ENCODE measurements at places on chromosomes 11 and 22.

DNA sequence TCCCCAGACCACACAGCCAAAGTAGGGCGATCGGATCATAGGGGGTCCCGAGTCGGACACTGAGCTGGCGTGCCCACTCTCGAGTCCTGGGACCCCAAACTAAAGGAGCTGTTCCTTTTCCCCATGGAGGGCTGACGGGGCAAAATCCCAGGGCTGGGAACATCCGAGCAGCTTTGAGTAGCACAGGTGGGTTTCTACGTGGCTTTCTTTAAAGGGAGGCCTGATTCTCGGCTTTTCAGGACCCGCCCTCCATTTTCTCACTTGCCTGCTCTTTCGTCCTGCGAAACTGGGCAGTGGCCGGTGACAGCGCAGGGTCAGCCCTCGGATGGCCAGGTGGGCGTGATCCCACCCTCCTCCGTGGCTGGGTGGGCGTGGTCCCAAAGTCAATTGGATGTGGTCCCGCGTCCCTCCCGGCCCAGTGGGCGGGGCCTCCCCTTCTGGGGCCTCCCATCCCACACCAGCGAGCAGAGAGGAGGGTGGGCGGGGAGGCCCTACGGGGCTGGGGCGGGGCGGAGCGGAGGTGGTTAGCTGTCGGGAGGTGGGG is 17.5 kb upstream of the TXNRD2 start:
- DNase-seq: no peak

DNA sequence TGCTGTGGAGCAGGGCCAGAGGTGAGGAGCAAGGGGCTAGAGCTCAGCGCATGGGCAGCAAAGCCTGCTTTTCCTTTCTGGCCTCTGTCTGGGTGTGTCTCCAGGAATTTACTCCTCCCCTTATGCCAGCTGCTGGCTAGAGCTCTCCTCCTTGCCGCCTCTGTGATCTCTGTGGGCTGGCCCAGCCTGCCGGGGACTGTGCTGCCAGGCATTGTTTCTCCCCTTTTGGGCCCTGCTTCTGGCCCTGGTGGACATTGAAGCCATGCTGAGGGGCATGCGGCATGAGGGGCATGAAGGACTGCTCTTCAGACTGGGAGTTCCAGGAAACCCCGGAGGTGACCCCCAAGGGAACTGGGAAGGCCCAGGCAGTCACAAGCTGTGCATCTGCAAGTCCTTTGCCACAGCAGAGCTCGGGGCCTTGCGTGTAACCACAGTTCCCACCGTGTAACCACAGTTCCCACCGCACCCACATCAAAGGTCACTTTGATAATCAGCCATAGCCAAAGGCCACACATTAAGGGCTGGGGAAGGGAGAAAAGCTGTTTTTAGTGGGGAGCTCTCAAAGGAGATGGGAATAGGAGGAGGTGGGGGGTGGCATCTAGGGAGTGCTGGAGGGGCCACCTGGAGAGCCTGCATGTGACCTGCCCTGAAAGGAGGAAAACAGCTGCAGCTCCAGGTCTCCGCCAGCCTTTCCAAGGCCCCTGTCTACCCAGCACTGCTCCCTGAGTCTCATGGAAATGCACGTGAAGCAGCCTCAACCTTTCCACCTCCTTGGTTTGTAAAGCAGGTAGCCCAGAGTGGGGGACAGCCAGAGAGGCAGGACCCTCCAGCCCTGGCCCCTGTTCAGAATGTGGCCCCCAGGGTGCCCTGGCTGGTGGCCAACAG is 62.3 kb downstream of the PPFIBP2 start:
- DNase-seq: no peak

DNA sequence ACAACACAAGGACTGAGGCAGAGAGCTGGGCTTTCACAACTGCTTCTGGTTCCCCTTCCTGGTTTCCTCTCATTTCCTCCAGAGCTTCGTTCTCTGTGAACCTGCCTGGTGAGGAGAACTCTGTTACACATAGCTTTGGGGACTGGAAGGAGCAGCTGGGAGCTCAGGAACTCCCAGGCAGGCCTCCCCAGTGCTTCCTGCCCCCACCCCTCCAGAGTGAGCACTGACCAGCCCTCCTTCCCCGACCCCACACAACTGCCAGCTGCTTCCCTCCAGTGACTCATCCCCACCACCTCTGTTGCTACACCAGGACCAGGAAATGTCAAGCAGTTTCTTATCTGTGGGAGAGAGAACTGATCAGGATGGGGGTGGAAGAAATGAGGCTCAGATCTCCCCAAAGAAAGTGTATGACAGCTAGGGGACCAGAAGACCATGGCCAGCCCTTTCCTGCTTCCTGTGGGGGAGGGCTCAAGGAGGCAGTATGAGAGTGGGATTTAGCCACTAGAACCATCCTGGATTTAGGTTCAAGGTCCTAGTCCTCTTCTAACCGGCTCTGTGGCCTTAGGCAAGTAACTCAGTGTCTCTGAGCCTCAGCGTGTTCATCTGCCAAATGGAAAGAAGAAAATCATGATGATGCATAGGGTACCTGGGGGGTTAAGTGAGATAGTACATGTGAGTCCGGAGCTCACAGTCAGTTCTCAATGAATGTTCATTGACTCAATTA is 4.5 kb upstream of the TP53I11 start:
- no peak for DNase-seq

DNA sequence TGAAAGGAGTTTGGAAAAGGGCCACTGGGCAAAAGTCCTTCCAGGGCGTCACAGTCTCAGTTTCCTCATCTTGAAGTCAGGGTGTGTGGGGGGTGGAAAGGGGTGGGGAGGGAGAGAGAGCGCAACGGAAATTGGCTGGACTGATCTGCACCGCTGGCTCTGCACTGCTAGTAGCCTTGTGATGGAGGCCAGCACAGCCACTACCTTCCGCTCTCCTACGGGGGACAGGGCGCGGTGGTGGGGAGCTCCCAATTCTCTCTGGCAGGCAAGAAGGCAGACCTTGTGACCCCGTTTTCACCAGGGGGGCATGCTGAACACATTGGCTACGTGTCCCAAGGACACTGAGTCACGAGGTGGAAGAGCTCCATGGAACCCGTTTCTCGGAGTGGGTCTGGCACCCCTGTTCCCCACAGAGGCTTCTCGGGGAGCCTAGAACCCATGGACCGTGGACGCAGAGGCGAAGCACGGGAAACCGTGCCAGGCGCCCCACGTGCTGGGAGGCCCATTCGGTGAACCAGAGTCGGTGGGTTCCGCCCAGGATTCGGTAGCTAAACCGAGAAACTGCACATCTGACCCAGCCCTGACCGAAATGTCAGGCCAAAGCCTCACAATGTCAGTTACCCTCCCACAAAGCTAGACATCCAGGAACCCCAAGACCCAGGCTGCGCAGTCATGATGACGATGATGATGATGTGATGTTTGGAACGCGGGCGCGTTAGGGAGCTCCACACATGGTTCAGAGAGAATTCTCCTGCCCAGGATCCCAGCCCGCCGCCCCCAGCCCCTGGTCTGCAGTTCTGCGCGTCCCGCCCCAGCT is 28.3 kb upstream of the WNT11 start:
- peak; percentile 43 for DNase-seq

GRCh38 chr22:33883561-33883960 is 36.7 kb downstream of the LARGE1 start:
- no peak for DNase-seq

GRCh38 chr11:59218893-59219292 is 6.2 kb upstream of the MPEG1 start:
- no peak for DNase-seq

- DNase-seq: no peak
Observed at GRCh38 chr11:12512132-12512531, 134.8 kb downstream of the PARVA start.

- no peak for DNase-seq
Observed at GRCh38 chr11:112829971-112830654, 131.1 kb upstream of the NCAM1 start.

GRCh38 chr11:60183591-60184205 is 815 bp upstream of the MS4A6A start:
- no peak for DNase-seq

DNA sequence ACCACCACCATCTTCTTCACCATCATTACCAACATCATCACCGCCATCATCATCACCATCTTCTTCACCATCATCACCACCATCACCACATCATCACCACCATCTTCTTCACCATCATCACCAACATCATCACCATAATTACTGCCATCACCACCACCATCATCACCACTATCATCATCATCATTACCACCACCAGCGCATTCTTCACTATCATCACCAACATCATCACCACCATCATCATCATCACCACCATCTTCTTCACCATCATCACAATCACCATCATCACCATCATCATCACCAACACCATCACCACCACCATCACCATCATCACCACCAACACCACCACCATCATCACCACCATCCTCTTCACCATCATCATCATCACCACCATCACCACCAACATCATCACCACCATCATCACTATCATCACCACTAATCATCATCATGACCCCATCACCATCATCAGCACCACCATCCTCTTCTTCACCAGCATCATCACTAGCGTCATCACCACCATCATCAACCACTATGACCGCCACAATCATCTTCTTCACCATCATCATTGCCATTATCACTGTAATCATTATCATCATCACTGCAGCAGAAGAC is 303.8 kb downstream of the CTTN start:
- DNase-seq: no peak

DNA sequence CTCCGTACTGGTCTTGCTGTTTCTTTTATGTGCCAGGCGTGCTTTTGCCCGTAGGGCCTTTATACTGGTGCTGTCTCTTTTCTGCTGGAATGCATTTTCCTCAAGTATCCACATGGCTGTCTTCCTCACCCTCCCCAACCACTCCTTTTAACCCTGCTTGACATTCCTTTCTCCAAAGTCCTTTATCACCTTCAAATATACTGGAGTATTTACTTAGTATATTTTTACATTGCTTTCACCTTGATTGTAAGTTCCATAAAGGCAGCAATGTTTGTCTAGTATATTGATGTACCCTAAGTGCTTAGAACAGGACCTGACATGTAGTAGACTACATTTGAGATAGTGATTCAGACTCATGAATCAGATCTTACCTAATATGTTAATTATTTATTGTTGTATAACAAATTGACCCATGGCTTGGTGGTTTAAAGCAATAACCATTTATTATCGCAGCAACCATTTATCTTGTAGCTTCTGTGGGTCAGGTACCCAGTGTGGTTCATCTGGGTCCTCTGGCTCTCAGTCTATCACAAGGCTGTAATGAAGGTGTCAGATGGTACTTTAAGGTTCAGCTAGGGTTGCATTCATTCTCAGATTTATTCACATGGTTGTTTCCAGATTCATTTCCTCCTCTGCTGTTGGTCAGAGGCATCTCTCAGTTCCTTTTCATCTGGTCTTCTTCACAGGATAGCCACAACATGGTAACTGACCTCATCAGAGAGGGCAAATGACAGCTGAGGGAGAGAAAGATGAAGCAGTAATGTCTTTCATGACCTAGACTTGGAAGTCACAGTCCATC is 34.2 kb downstream of the DDX10 start:
- no peak for DNase-seq

- no peak for DNase-seq
Observed at GRCh38 chr11:101816613-101817012, 98.2 kb upstream of the CEP126 start.

GRCh38 chr11:93219440-93219839 is 21.6 kb upstream of the SLC36A4 start:
- DNase-seq: no peak

GRCh38 chr11:95796501-95796900 is 6.2 kb downstream of the CEP57 start:
- no peak for DNase-seq

GRCh38 chr11:77468527-77468926 is 5.4 kb downstream of the PAK1 start:
- no peak for DNase-seq

DNA sequence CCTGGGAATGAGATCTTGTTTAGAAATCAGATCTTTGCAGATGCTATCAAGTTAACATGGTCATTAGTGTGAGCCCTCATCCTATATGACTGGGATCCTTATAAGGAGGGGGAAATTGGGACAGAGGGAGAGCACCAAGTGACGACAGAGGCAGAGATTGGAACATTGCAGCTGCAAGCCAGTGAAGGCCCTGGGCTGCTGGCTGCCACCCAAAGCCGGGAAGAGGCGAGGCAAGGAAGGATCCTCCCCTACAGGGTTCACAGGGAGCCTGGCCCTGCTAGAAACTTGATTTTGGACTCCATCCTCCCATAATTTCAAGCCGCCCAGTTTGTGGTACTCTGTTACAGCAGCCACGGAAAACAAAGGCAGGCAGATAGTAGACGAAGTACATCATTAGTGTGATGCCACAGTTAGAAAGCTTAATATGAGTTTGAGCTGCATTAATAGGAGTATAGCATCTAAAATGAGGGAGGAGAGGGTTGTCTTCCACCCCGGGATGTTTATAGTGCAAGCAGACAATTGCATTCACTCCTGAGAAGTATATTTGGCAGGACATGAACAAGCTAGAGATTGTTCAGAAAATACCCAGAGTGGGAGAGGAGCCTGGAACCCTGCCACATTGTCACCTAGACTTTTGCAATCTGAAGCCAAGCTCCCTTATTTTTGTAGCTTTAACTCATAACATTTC is 56.8 kb upstream of the CLMP start:
- DNase-seq: no peak

DNA sequence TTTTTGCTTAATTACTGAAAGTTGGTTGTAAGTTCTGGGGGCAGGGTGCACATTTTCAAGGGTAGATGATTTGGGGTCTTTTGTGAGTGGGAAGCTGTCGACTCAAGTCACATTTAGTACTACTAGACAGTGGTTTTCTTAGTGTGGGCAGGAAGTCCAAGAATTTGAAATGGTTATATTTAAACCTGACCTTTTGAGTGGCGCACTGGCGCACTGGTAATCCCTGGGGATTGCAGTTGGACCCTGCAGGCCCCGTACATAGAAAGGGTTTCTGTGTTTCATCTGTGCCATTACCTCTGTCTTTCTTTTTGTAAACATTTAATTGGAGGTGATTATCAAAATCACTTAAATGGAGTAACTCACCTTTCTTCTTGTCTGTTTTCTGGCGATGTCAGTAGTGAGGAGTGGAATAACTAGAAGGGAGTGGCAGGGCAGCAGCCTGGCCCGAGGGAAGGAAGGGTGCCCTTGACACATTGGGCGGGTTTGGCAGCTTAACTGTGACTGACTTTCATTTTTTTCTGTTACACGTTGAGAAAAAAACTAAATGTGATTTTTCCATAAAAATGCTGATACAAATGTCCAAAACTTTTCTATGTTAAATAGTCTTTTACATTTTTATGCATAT is 101.8 kb upstream of the GAL start:
- no peak for DNase-seq

DNA sequence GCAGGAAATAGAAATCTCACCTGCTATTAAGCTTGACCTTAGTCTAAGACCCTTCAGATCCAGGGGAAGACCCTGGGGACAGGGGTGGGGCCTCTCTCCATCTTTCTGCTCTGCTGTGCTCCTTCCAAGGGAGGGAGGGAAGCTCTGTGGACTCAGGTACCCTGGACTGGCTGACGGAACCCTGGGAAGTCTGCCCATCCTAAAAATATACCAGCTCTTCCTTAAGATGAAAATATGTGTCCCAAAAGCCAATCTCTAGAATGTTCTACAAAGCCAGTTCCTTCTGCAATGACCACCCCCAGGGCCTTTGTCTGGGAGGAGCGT is 73.7 kb downstream of the RTL6 start:
- DNase-seq: no peak
